ENCODE measurements at places on chromosomes 6 and 20.

GRCh38 chr6:131367206-131367873, 205.7 kb upstream of the ARG1 start:
- DNase-seq, result no peak

DNA sequence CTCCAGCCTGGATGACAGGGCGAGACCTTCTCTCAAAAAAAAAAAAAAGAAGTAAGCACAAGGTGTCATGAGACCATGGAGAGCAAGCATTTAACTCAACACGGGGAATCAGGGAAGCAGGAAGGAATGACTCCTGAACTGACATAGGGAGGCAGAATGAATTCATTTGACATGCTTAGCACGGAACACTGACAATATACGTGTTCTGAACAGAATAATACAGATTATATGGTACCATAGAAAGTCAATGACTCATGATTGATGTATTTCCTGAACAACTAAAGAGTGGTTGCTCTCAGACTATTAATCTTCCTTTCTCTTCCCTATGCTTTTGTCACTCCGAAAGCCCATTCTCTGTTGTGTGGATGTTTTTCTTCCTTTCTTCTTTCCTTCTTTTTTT, 20.7 kb upstream of the ASIP start:
- DNase-seq, result no peak

- no peak for DNase-seq
These were observed 64.7 kb upstream of the TIAM2 start for GRCh38 chr6:154930451-154930851.

DNA sequence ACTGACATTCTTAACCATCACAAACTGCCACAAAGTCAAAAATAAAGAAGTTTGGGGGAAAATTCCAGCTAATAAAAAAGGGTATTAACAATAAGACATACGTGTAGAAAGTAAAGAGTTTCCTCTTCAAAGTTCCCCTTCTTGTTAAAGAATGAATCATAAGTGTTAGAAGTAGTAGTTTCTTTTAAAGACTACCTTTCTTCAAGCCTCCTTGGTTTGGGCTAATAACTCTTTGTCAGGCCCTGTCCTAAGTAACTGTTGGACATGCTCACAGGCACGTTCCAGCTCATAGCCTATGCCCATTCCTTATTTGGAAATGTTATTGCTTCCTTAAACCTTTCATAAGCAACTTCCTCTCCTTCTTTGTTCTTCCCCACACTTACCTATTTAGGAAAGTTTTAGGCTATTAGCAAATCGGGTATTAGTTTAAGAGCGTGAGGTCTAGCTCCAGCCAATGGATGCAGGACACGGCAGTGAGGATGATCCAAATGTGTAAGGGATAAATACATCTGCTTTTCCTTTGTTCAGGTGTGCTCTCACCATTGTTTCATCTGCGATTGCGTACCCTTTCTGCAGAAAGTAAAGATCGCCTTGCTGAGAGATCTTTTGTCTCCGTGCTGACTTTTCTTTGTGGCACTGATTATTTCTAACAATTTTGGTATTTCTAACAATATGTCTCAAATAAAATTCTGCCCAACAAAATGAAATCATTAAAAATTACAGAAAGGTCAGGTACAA, 64.9 kb downstream of the CHD6 start:
- DNase-seq, result no peak

- DNase-seq, result no peak
These were observed 36.6 kb downstream of the EZR start for GRCh38 chr6:158782432-158783166.

DNA sequence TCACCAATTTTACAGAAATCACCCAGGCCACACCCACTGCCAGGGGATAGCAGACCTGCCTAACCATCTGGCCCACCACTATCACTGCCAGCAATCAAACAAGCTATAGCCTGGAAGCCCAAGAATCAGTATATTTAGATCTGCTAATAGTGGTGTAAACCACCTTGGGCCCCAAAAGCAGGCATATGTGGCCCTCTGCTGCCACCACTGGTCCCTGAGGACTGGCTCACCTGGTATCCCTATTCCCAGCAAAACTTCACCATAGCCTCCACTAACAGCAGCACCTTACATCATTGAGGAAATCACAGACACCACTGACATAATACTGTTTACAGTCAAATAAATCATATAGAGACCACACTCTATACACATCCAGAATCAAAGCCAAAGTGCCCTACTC, 880.4 kb upstream of the MAN1A1 start:
- DNase-seq, result no peak

- peak; percentile 32 for DNase-seq
These were observed 22.2 kb downstream of the CEP57L1 start for GRCh38 chr6:109117346-109118035.

DNA sequence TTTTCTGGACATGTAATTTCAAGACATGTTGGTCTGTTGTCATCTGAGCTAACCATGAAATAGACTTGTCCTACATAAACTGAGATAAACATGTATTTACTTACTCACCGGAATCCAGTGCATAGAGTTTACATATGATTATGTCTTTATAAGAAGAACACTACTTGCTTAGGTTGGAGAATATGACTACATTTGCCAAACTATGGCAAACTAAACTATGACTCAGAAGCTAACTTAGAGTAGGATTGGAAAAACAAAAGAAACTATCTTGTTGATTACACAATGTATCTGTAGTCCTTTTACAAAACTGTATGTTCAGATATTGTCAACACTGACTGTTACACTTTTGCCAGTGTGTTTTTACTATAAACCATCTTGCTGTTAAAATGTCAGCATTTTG, 113.3 kb downstream of the CRYBG1 start:
- DNase-seq, result no peak

- DNase-seq, result no peak
These were observed 65.0 kb downstream of the MRPL14 start for GRCh38 chr6:44062105-44062770.

GRCh38 chr6:119764927-119765681, 415.5 kb upstream of the MAN1A1 start:
- no peak for DNase-seq

DNA sequence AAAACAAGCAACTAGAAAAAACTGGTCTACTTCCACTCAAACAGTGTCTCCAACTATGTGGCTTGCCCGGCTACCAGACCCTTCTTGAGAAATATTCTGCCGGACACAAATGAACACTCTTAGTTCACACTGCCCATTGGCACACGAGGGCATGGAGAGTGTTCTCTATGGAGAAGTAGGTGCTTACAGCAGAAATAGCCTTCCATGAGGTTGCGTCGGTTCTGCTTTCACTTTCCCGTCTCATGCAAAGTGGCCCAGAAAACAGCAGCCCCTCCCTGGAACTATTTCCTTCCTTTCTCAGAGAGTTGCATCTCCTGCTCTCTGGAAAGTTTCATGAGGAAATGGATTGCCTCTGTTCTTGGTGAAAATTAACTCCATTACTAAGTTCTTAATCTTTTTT, 9.5 kb upstream of the HLA-DOA start:
- peak; percentile 48 for DNase-seq

- peak; percentile 63 for DNase-seq
These were observed 252.0 kb downstream of the HIVEP2 start for GRCh38 chr6:142692942-142693341.

DNA sequence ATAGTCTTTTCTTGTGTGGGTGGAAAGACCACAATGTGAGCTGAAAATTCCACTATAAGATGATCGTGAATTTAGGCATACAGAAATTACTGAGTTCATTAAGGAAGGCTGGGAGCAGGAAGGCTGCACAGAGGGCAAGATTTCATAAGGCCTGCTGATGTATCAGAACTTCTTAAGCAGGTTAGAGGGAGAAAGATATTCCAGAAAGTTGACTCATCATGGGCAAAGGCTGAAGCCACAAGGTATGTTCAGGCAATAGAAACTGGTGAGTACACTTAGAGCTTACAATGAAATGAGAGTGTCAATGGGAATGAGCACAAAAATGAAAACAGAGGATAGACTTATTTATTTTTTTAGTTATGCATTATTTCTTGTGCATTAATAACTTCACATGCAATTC, 618.6 kb downstream of the CBLN4 start:
- DNase-seq, result no peak

GRCh38 chr20:14580418-14581074, 243.1 kb upstream of the FLRT3 start:
- no peak for DNase-seq

DNA sequence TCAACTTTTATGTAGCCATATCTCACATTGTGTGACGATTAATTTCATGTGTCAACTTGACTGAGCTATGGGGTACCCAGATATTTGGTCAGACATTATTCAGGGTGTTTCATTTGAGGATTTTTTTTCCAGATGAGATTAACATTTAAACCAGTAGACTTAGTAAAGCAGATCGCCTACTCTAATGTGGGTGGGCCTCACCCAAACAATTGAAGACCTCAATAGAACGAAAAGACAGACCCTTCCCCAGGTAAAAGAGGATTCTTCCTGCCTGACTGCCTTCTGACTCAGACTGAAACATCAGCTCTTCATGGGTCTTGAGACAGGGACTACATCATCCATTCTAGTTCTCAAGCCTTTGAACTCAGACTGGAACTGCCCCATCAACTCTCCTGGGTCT, 231.7 kb upstream of the SASH1 start:
- DNase-seq, result no peak

GRCh38 chr6:112065426-112065986, 11.6 kb downstream of the CCN6 start:
- no peak for DNase-seq

DNA sequence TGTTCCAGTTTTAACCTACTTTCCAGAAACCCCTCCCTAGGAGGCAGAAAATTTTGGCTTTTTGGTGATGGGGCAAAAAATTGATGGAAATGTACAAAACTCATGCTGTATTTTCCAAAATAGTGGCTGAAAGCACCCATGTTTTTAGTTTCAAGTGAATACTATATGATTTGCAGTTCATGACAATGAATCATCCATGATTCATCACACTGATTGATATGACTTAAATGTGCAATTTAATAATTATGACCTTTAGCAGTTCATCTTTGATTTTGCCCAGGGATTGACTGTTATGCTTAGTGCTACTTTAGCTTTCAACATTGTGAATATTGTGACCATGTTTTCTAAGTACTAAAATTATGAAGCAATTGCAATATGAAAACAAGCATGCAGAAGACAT, 478.7 kb downstream of the HTR1B start:
- no peak for DNase-seq

GRCh38 chr20:25281541-25281991, 33.7 kb downstream of the PYGB start:
- no peak for DNase-seq

DNA sequence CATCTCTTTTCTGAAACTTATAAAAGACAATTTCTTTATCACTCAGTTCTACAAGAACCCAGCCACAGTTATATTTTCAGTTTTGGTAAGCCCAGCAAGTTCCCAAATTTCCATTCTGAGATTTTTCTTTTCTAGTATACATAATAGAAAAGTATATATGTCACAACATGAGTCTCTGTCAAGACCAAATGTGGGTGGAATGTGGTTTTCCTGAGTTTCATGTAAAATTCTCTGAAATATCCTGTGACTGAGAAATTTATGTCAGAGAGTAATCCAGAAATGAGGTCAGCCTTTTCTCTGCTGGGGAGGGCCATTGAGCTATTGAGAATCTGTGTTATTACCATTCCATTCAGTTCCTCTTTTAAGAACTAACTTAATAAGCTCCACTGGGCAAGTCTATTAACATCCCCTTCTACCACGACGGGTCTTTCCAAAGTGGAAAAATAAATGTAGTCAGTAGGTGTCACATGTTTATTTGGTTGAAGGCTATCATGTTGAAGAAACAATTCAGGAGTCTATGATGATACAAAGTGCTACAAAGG, 100.7 kb upstream of the HMGN3 start:
- DNase-seq, result no peak

DNA sequence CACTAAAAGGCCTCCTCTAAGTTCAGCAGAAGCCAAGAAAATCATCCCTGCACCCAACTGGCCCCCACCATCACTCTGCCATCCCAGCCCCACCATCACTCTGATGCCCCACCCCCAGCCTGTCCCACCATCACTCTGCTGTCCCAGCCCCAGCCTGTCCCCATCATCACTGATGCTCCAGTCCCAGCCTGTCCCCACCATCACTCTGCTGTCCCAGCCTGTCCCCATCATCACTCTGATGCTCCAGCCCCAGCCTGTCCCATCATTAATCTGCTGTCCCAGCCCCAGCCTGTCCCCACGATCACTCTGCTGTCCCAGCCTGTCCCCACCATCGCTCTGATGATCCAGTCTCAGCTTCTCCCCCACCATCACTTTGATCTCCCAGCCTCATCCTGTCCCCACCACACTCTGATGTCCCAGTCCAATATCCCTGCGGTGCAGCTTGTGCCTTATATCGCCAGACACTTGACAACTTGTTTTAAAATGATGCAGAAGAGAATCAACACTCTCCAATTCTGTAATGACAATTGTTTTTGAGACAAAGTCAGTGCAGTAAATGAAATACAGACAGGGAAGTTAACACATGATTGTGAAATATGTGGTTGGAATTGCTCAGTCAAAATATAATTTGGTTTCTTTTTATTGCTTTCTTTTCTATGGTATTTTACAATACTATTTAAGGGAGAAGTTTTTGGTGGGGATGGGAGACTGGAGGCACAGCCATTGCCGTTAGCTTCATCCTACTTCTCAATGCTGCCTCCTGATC, 100.8 kb downstream of the TNFAIP3 start:
- no peak for DNase-seq

DNA sequence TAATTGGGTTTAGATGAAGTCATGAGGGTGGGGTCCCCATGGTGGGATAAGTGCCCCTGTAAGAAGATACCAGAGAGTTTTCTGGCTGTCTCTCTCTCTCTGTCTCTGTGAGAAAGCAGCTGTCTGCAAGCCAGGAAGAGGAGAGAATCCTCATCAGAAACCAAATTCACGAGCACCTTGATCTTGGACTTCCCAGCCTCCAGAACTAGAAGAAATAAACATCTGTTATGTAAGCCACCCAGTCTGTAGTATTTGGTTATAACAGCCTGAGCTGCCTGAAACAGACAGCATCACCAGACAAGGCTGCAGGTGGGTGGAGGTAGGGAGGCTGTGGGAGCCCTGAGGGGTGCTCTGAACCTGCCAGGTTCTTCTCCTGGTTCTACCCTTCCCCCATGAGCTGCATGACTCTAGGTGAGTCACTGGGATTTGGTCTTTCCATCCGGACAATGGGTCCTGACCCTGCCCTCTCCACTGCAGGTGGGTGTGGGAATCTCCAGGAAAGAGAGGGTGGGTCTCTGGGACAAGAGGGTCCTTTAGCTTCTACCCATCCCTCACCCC, 34.3 kb upstream of the VEGFA start:
- no peak for DNase-seq

GRCh38 chr6:47371139-47371869, 61.6 kb upstream of the TNFRSF21 start:
- DNase-seq, result no peak

DNA sequence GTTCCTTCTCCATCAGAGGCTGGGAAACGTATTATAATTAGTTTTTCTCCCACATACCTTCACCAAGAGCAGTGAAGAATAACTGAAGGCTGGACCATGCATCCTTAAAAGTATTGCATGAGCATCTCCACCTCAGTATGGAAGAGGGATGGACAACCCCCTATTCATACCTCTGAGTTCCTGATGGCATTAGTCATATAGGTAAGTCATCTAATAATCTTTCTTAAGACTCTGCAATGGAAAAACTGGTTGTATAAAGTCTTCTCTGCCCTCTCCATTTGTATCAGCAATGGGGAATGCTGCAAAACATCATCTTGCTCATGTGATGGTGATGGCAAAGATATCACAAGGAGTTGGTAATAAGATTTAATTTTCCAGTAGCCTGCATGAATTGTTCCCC, 24.5 kb downstream of the PGM3 start:
- no peak for DNase-seq
